Stimulated activated CD4-positive, alpha-beta T cell treated with anti-CD3 and anti-CD28 coated beads, Interleukin-15, amount 100 ng/mL, for 1 hour (primary cell): ENCODE measurements at places on chromosomes 12 and 14.

- DNase-seq = no peak
Observed at GRCh38 chr14:106109337-106109736, 583.0 kb downstream of the TMEM121 start.

- no peak for DNase-seq
Observed at GRCh38 chr12:61854902-61855301, 405.3 kb upstream of the USP15 start.

- DNase-seq = no peak
Observed at GRCh38 chr12:47249082-47249481, 169.3 kb upstream of the AMIGO2 start.

DNA sequence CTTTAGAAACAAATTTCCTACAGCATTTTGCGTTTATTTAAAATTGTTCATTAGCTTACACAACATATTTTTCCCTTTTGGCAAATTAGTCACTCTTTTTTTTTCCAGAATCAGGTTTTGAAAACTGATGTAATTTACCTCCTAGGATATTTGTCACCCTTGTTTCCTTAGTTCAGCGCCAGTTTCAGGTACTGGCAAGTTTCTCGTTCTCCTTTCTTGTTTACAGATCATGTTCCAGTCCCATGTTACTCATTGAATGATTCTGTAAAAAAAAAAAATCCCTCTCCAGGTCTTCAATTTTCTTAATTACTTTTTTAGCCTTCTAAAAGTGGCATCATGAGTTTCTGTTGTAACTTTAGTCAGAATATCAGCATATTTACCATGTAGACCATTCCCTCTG, 2.7 kb downstream of the PPP4R4 start:
- no peak for DNase-seq

DNA sequence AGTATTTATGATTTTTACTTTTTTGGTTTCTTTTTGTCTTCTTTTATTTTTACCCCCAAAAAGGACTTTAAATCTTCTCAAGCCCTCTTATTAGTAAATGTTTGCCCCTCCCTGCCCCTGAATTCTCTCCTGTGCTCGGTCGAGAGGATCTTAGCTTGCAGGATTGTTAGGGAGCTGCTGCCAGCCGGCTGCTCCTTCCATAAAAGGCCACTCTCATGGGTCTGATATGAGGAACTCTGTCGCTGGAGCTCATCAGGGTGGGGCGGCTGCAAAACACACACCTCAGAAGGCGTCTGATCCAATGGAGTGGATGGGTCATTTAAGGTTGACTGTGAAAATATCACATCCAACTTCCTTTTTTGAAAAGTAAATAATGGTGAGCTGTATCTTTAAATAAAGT, 8.5 kb downstream of the LTBR start:
- no peak for DNase-seq

DNA sequence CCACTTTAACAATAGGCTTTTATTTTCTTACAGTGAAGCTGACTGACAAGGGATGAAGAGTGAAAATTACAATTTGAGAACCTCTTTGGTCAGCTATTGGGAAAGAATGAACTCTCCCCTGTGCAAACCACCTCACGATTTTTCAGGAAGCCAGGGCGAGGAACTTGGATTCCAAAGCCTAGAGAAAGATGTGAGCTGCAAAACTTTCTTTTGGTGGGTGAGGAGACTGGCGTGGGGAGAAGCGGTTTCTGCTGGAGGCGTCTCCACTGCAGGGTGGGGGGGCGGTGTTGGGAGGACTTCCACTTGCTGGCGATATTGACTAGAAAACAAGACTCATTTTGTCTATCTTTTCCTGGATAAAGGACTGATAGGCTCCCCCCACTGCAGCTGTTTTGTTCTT, 59.3 kb upstream of the VRK1 start:
- DNase-seq = no peak

DNA sequence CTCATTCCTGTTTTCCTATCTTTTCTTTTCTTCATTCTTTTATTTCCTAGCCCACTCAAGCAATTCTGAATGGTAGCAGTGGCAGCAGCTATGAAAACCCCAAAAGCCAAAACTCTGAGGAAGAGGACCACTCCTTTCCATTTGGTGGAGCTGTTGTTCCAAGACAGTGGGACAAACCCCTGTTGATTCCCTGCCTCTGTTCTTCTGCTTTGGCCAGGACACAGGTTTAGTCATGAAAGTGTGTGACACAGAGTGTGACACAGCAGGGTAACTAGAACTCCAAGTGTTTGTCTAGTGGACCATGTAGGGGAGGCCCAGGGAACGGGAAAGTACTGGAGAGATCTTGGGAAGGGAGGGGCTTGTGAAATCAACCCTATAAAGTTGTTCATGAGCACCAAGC, 71.1 kb downstream of the PTCSC3 start:
- no peak for DNase-seq

DNA sequence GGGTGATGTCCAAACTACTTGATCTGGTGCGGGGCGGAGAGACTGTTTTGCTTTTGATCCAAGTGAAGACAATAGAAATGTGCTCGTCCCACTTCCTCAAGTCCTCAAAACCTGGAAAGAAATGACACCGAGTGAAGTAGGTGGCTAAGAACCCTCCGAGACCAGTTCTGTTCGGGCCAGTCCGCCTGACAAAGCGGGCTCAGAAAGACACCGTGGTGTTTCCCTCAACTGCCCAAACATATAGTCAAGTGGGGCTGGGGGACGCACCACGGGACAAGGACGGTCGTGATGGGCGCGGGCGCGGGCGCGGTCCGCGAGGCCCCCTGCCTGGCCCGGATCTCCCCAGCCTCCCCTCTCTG, 1.6 kb downstream of the PHLDA1 start:
- no peak for DNase-seq
